ENCODE measurements at places on chromosomes 3 and 15.

DNA sequence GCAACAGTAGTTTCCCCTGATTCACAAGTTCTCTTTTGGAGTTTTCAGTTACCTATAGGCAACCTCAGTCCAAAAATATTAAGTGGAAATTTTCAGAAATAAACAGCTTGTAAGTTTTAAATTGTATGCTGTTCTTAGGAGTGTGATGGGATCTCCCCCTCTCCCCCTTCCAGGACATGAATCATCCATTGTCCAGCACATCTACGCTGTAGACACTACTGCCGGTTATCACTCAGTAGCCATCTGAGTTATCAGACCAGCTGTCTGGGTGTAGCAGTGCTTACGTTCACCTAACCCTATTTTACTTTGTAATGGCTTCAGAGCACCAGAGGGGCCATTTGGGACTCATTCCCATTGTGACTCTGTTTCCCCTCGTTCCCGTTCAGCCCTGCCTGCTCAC, 96.7 kb upstream of the PLXNA1 start:
- no peak for DNase-seq

GRCh38 chr3:193737191-193737751, 144.3 kb downstream of the OPA1 start:
- DNase-seq: no peak

GRCh38 chr3:72659596-72659995, 188.6 kb downstream of the SHQ1 start:
- DNase-seq: no peak

- DNase-seq: no peak
Observed at GRCh38 chr3:188486126-188486525, 332.2 kb downstream of the LPP start.

- no peak for DNase-seq
Observed at GRCh38 chr15:66881173-66881905, 179.3 kb downstream of the SMAD6 start.

- DNase-seq: no peak
Observed at GRCh38 chr3:32593903-32594525, 23.4 kb upstream of the DYNC1LI1 start.

- DNase-seq: no peak
Observed at GRCh38 chr3:187169231-187169960, 27.9 kb upstream of the RTP1 start.

GRCh38 chr3:148534089-148534988, 163.4 kb upstream of the AGTR1 start:
- no peak for DNase-seq

GRCh38 chr15:26844901-26845300, 22.0 kb upstream of the GABRA5 start:
- DNase-seq: no peak

All from NB4 (cell line).